Stimulated activated CD8-positive, alpha-beta memory T cell treated with anti-CD3 and anti-CD28 coated beads, Interleukin-15, amount 100 ng/mL, for 4 hours (primary cell): ENCODE measurements at places on chromosomes 5 and 9.

DNA sequence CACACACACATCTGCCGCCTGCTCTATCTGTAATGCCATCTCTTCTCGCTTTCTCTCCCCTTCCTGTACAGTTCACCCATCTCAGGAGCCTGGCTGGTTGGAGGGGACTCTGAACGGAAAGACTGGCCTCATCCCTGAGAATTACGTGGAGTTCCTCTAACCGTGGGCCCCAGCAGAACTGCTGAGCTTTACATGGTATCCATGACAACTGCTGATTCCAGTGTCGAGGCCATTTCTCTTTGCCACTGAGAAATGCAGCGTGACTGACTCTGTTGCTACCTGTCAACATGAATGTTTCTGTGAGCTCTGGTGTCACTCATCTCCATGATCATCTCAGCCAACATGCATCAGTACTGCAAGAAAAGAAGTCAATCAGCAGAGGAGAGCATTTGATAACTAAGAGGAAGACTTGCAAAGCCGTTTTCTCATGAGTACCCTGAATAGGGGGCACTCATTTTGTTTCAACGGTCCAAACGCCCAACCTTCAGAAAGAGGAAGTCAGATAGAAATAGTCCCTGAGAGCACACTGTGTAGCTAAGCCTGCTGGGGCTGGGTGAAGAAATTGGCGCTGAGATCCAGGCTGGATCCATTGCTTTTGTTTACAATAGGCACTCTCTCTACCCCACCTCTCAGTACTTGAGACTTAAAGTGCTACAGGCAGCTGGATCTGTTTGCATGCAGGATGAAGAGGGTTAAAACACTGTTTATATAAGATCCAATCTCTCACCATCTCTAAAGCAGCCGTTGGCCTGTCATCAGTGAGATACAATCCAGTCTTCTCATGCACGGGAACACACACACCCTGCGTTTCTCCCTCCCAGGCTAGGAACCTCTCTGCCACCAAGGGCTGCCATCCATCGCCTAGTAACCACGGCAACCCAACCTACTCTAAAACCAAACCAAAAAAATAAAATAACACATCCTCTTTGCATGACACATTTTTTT lies 180.9 kb downstream of the NR3C1 start:
- DNase-seq: no peak

GRCh38 chr5:72137826-72138409 lies 30.6 kb downstream of the MAP1B start:
- no peak for DNase-seq

DNA sequence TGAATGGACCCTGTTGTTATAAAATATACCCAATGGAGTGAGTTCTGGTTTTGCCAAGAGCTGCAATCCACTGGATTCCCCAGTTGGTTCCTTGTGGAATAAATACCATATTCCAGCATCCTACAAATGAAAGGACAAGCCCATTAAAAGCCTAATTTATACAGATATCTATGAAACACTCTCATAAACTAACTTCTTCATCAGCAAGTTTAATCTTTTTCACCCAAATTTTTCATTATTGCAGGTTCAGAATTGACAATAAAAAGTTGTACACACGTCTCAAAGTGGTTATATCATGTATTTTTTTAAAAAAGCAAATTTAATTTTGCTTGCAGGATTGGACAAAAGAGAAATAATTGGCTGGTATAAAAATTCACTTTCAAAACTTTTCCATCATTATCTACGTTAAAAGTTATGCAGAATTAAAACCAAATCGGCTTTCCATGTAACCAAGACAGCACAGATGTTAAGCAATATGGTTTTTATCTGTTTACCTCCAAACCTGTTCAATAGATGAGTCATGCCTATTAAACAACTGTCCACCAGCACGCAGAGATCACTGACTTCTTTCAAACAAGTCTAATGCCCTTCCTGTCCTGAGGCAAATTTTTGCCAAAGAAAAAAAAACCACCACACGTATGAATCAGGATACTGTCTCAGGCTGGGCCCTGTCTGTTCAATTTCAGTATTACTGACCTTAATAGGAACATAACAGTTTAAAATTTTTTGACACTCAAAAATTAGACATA lies 42.5 kb downstream of the CEMIP2 start:
- no peak for DNase-seq

DNA sequence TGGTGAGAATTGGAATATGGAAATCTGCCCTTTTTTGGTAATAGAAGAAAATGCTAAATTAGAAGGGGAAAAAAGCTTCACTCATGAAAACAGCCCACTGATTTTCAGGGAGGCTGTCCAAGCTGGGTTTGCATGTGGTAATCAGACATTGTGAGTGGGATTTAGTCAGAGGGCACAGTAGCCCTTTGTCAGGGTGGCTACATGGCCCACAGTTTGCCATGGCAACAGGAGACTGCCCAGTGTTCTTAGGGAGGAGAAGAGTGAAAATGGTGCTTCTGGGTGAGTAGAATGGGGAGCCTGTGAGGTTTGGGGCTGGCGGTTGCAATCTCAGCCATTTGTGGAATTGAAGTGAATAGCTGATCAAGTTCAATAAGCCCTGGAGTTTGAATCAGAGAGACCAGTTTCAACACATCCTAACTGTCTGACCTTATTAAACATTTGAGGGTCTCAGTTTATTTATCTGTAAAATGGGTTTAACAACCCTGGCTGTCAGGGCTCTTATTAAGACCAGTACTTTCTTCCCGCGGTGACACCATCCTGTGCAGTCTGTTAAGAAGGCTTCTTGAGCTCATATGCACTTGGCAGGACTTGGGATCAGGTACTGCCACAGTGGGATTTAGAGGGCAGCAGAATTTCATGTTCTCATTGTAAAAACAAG lies 107.6 kb upstream of the TNC start:
- DNase-seq: no peak

DNA sequence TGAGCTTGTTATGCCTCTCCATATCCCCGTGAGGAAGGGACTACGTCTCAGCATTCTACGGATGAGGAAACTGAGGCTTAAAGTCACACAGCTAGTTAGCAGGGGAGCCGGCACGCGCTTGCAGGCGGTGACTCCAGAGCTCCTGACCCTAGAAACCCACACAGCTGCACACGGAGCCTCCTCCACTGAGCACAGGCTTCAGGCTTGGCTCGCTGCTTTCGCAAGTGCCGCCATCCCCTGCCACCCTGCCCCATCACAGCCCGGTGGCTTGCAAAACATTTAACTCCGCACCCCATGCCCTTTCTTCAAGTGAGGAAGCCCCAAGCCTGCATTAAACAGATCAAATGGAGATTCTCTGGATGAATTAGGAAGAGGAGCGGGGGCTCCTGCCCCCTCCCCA lies 138.3 kb downstream of the HSD17B3 start:
- DNase-seq: no peak
